ENCODE measurements at places on chromosomes 5 and 9. TPM values are rescaled to one million over a fixed set of nuclear protein-coding genes. Genes with fewer than 3 reads are reported as not detected.

Gene SPINK6
- 5.5 TPM for total RNA-seq

Gene ECM2
- total RNA-seq: 13.5 TPM

Gene UBE2R2
- 26.7 TPM for total RNA-seq

Gene GDA
- total RNA-seq: 6.0 TPM

Gene FOXD4
- 3.4 TPM for total RNA-seq

Gene TAL2
- total RNA-seq: not detected

Gene GLRA1
- not detected for total RNA-seq

Gene SPATA31D4
- total RNA-seq: 1.7 TPM
